WTC11 (cell line): ENCODE measurements at places on chromosomes 11 and 22.

- no peak overlapping the region for H3K27ac ChIP-seq
- no peaks in the 10 kb centered on the region for H3K36me3 ChIP-seq
- DNase-seq = peak; percentile 46
- peaks cover 22% of the 10 kb centered on the region for H3K4me1 ChIP-seq
- peak overlapping the region; percentile 48 for H3K4me3 ChIP-seq
Measured at GRCh38 chr11:64642871-64643255, 51.8 kb downstream of the SLC22A12 start.

DNA sequence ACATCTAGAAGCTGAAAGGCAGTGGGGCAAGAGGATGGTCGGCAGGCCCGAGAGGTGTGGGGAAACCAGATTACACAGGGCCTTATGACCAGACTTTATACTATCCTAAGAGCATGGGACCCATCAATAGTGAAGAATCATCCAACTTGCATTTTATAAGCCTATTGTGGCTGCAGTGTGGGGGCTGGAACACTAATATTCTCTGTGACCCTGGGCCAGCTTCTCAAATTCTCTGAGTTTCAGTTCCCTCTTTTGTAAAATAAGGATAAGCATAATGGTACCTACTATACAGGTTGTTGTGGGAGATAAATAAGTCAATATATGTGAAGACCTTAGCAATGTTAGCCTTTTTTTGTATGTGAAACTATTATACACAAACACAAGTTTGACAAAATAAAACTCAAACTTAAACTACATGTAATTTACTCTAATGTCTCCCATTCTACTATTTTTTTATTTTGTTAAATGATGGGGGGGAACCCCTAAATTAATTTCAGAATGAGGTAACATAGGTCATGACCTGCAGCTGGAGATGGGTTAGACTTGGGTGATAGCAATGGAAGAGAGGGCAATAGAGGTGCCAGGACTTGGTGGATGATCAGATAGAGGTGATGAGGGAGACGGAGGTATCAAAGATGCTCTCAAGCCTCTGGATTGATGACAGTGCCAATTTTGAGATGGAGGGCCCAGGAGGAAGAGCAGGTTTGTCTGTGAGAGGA lies 30.1 kb downstream of the SMCO4 start:
- no peak overlapping the region for H3K27ac ChIP-seq
- peaks cover 34% of the 10 kb centered on the region for H3K4me1 ChIP-seq
- H3K36me3 ChIP-seq = peaks cover 18% of the 10 kb centered on the region
- H3K27me3 ChIP-seq = no peaks in the 10 kb centered on the region
- H3K4me3 ChIP-seq = no peak overlapping the region

DNA sequence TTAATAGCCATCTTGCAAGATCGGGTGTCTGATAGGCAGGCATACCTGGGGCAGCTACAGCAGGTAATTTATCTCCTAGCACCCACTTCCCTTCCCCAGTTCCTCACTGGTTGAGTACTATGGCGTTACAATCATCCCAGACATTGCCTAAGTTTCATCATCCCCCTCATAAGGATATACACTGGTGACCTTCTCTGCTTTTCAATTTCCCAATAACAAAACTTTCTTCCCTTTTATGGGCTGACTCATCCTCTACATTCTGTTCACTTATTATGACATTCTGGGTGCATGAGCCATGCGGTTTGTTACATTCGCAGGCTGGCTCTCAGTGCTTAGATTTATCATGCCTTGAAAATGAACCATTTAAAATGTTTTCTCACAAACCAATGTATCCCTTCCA lies 5.0 kb upstream of the MRPL11 start:
- peaks cover 24% of the 10 kb centered on the region for H3K36me3 ChIP-seq
- peaks cover 26% of the 10 kb centered on the region for H3K4me1 ChIP-seq
- no peak for DNase-seq
- H3K27ac ChIP-seq = no peak overlapping the region
- H3K4me3 ChIP-seq = no peak overlapping the region

- no peak overlapping the region for H3K4me3 ChIP-seq
- peak overlapping the region; percentile 41; the same call in 1 of the 2 replicates for H3K27ac ChIP-seq
- no peaks in the 10 kb centered on the region for H3K27me3 ChIP-seq
- DNase-seq = peak; percentile 3
- H3K36me3 ChIP-seq = peaks cover 29% of the 10 kb centered on the region
Measured at GRCh38 chr22:36767035-36767775, 8.7 kb downstream of the IFT27 start.

DNA sequence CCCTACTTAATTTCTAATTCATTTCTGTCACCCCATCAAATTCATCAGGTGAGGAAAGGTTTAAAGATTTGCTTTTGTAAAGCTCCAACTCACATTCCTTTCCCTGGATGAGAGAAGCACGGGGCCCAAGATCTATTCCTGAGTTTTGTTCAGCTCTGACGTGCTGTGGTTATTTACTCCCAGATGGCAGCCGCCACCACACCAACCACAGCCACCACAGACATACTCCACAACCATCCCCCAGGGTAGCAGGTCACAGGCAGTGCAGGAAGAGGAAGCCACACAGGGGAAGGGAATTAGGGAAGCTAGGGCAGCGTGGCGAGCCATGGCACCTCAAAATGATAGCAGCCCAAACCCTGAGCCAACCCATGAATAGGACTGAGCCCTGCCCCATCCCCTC lies 63.5 kb upstream of the CSNK2A3 start:
- no peak overlapping the region for H3K4me3 ChIP-seq
- no peaks in the 10 kb centered on the region for H3K36me3 ChIP-seq
- no peaks in the 10 kb centered on the region for H3K27me3 ChIP-seq
- no peak overlapping the region for H3K27ac ChIP-seq
- DNase-seq = no peak

DNA sequence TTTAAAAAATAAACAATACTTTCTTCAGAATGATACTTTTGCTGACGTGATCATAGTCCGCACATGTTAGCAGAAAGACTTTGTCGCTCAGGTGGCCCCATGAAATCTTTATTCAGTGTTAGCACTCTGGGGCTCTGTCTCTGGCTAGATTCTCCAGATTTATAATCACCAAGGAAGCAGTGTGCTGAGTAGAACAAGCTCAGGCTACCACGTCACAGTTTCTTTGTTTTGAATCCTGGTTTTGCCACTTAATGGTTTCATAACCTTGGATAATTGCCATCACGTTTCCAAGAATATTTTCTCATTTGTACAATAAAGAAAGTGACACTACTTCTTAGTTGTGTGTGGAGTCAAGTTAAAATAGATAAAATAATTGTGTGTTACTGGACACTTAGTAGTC lies 3.9 kb upstream of the MUC15 start:
- no peaks in the 10 kb centered on the region for H3K36me3 ChIP-seq
- no peaks in the 10 kb centered on the region for H3K27me3 ChIP-seq
- H3K4me1 ChIP-seq = peaks cover 37% of the 10 kb centered on the region
- H3K4me3 ChIP-seq = no peak overlapping the region
- H3K27ac ChIP-seq = no peak overlapping the region

DNA sequence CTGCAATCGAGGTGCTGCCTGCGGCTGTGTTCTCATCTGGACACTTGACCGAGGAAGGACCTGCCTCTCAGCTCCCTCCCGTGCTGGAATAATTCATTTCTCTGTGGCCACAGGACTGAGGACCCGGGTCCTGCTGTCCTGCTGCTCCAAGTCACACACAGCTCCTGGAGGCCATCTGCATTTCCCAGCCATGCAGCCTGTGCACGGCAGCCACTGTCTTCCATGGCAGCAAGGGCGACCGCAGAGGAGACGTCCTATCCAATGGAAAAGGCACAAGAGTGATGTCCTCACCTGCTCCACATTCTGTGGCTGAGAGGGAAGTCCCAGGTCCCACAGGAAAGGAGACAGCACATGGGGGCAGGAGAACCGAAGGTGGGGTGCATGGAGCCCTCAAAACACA lies 495.8 kb downstream of the BRD1 start:
- no peaks in the 10 kb centered on the region for H3K36me3 ChIP-seq
- H3K4me3 ChIP-seq = no peak overlapping the region
- H3K4me1 ChIP-seq = peaks cover 7% of the 10 kb centered on the region
- H3K27ac ChIP-seq = no peak overlapping the region
- no peaks in the 10 kb centered on the region; the same call in none of the 2 replicates for H3K27me3 ChIP-seq

GRCh38 chr11:31809541-31809856 lies 1.6 kb downstream of the PAX6 start:
- H3K27ac ChIP-seq = no peak overlapping the region
- H3K27me3 ChIP-seq = peaks cover 100% of the 10 kb centered on the region
- peak overlapping the region; percentile 63 for H3K4me3 ChIP-seq

DNA sequence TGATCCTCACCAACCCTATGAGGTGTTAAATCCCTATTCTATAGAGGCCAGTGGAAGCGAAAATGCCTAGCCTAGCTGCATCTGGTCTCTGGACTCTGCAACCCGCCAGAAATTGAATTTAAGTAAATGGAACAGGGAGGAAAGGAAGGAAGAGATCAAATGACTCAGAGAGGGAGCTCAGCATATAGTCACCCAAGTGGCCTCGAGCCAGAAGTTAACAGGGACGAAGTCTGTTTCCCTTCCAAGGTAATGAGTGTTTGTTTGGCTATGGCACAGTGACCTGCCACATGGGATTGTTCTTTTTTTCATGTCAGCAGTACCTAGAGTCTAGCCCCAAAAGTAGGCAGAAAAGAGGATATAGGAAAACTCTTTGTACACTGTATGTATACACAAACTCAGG lies 66.3 kb downstream of the PAK1 start:
- H3K27me3 ChIP-seq = no peaks in the 10 kb centered on the region
- DNase-seq = no peak
- no peak overlapping the region for H3K4me3 ChIP-seq
- peaks cover 52% of the 10 kb centered on the region for H3K4me1 ChIP-seq

GRCh38 chr11:58059007-58059350 lies 28.2 kb downstream of the OR6Q1 start:
- peaks cover 47% of the 10 kb centered on the region for H3K4me1 ChIP-seq
- DNase-seq = no peak
- H3K27me3 ChIP-seq = no peaks in the 10 kb centered on the region
- H3K36me3 ChIP-seq = no peaks in the 10 kb centered on the region

GRCh38 chr11:121157756-121158155 lies 56.7 kb downstream of the TECTA start:
- H3K27ac ChIP-seq = no peak overlapping the region
- H3K27me3 ChIP-seq = no peaks in the 10 kb centered on the region
- DNase-seq = no peak
- H3K36me3 ChIP-seq = no peaks in the 10 kb centered on the region
- peaks cover 11% of the 10 kb centered on the region for H3K4me1 ChIP-seq

GRCh38 chr11:21198498-21198897 lies 529.1 kb downstream of the NELL1 start:
- no peak overlapping the region for H3K4me3 ChIP-seq
- DNase-seq = no peak
- no peaks in the 10 kb centered on the region; the same call in 1 of the 2 replicates for H3K36me3 ChIP-seq
- no peaks in the 10 kb centered on the region; the same call in 1 of the 2 replicates for H3K27me3 ChIP-seq
- no peaks in the 10 kb centered on the region for H3K4me1 ChIP-seq

DNA sequence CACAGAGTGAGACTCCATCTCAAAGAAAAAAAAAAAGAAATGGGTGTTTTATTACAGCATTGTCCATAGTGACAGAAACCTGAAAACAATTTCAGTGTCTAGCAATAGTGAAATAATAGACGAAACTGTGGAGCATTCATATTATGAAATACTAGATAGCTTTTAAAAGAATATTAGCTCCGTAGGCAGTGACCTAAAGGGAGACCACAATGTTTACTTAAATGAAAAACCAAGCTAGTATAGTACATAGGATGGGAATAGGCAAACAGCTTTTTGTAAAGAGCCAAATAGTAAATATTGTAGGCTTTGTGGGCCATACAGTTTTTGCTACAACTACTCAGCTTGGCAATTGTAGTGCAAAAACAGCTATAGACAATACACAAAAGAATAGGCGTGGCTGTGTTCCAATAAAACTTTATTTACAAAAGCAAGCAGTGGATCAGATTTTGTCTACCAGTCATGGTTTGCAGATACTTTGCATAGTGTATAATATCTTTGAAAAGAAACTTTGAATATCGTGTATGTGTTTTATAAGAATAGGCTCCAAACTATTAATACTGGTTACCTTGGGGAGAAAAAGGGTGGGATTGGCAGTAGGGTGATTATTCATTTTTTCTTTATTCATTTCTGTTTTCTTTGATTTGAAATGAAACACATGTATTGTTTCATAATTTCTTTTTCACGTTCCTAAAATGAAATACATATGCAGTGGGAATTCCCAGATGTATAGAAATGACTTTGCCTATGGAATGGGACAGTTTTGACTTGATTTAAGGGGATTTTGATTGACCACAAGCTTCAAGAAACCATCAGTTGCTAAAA lies 50.7 kb downstream of the PRR5L start:
- H3K4me3 ChIP-seq = no peak overlapping the region
- H3K36me3 ChIP-seq = no peaks in the 10 kb centered on the region
- H3K27me3 ChIP-seq = peaks cover 14% of the 10 kb centered on the region
- DNase-seq = no peak

DNA sequence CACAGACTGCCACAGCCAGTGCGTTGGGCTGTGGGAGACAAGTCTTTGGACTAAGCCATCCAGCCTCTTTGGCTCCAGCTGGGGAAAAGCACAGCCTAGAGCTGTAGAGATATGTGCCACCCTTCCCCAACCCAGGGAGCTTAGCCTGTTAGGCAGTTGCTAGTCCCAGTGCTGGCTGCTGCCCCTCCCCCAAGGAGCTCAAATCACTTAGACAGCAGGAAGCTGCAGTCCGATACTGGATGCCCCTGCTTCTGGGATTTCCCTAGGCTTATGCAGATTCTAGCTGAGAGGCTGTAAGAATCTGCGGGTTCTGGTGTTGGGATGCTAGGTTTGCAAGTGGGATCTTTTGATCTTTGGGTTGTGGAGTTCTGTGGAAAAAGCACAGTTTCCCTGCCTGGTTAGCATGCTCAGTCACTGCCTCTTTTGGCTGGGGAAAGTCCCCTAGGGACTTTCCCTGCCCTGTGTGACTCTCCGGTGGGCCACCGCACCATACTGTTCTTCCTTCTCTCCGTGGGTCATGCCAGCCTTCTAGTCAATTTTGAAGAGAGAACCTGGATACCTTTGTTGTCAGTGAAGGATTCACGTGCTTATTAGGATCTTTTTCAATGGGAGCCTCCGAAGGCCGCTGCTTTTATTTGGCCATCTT lies 792.0 kb downstream of the KCNA4 start:
- peaks cover 10% of the 10 kb centered on the region for H3K4me1 ChIP-seq
- no peak overlapping the region for H3K4me3 ChIP-seq
- no peak overlapping the region for H3K27ac ChIP-seq
- H3K36me3 ChIP-seq = no peaks in the 10 kb centered on the region
- no peaks in the 10 kb centered on the region for H3K27me3 ChIP-seq
- DNase-seq = peak; percentile 56

DNA sequence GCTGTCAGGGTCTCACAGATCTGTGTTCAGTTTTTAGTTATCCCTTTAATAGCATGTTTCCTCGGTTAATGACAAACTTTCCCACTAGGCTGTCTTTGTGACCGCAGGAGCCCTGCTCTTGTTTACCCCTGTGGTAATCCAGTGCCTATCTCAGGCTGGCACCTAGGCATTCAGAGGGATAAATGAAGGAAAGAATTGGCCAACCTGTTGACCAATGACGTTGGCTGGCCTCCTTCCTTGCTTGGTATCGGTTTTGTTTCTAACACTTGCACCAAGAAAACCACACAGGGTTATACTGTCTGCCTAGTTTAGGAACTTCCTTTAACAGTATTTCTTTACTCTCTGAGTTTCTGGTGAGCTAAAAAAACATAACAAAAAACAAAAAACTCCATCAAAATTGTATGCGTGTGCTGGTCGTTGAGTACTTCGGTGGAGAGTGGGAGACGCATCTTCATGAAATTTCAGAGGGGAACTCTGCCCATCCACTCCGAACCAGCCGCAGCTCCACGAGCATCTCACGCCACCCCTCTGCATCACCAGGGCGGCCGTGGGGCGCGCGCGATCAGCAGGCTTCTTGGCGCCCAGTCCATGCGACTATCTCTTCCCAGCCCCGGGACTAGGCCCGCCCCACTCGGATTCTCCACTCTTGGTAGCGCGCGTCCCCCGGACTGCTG lies 563 bp upstream of the ENDOD1 start:
- H3K4me1 ChIP-seq = peaks cover 35% of the 10 kb centered on the region
- DNase-seq = no peak
- peaks cover 67% of the 10 kb centered on the region for H3K27me3 ChIP-seq
- no peaks in the 10 kb centered on the region for H3K36me3 ChIP-seq
- peak overlapping the region; percentile 74 for H3K4me3 ChIP-seq
- no peak overlapping the region for H3K27ac ChIP-seq
